Stimulated activated CD8-positive, alpha-beta memory T cell treated with anti-CD3 and anti-CD28 coated beads, Interleukin-7, amount 100 ng/mL, for 4 hours (primary cell): ENCODE measurements at places on chromosomes 5 and 9.
A peak's percentile ranks its signal among the peaks of the same experiment; 100 is the strongest.

GRCh38 chr9:111914749-111915424 lies 18.3 kb downstream of the UGCG start:
- DNase-seq: no peak

DNA sequence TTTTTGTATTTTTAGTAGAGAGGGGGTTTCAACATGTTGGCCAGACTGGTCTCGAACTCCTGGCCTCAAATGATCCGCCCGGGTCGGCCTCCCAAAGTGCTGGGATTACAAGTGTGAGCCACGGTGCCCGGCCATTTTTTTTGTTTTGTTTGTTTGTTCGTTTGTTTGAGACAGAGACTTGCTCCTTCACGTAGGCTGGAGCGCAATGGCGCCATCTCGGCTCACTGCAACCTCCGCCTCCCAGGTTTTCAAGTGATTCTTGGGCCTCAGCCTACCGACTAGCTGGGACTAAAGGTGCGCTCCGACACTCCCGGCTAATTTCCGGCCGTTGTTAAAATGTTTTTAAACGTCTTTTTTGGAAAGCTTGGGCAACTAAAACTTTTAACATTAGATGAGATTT lies 54.0 kb downstream of the SHOC1 start:
- DNase-seq: no peak

DNA sequence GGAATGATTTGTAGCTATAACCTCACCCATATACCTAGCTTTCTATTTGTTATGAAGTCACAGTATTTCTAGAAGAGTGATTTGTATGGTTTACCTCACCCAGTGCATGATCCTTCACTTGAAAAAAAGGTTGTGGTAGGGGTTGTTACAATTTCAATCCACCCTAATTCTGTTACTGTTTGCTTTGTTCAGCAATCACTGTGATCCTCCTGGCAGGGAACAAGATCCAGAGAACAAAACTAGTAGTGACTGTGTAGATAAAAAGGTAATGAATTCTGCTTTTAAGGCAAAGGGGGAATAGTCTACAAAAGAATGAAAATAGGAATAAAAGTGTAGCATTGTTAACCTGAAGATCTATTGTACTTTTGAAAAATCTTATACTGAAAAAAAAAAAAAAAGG lies 191.3 kb upstream of the SH3GL2 start:
- DNase-seq: no peak

DNA sequence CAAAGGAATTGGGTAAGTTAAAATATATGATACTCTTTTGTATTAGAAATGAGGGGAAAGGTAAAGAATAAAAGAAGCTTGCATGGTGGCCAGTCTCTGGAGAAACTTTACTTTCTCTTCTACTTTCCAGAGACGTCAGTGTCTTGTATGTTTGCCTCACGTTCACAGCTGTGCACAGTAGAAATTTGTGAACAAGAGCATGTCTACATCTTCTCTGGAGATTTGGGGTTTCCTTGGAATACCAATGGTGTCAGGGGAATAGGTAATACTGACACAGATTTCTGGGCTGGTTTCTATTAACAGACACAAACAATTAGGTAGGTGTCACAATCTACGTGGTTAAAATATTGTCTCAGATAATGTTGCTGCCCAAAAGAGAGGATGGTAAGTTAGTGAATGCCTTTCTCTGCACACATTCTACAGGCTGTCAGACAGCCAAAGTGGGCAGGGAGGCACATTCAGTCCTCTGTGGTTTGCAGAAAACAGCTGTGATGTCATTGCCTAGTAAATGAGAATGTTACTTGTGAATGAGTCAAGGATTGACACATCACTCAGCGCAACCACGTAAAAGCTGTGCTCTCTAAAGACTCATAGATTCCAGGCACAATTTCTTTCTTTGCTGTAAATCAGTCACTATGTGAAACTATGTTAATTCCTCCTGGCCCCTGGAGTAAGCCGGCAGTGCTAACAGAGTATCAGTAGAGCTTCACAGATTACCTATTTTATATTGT lies 397.1 kb downstream of the MAN2A1 start:
- DNase-seq: peak; percentile 13

- DNase-seq: no peak
Measured at GRCh38 chr9:127853312-127854183, 910 bp downstream of the ENG start.

- peak; percentile 20 for DNase-seq
Measured at GRCh38 chr9:122213589-122214413, 15.0 kb downstream of the LHX6 start.

GRCh38 chr5:62640446-62640845 lies 61.8 kb downstream of the LRRC70 start:
- DNase-seq: no peak

- no peak for DNase-seq
Measured at GRCh38 chr9:36815566-36816348, 218.3 kb downstream of the PAX5 start.

DNA sequence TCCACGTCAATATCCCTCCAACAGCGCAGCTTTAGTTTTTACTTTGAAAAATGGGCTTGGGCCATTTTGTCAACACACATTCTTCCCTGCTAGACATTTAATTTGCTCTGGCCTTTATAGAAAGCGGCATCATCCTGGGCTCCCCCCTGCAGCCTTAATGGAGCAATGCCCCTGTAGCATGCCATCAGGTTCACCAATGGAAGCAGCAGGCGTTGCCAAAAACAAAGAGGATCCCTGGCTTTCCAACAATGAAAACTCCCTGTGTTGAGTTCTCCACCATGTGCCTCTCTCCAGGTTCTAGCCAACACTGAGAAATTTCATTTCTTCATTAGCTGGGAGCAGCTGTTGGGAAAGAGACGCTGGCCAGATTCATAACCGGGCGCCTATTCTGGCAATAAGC lies 139.5 kb downstream of the ZNF622 start:
- no peak for DNase-seq

GRCh38 chr9:121556580-121556979 lies 56.9 kb upstream of the GGTA1 start:
- no peak for DNase-seq

GRCh38 chr5:131821221-131821620 lies 24.4 kb upstream of the FNIP1 start:
- DNase-seq: no peak

GRCh38 chr9:136776947-136777346 lies 12.6 kb upstream of the LCN15 start:
- DNase-seq: no peak

DNA sequence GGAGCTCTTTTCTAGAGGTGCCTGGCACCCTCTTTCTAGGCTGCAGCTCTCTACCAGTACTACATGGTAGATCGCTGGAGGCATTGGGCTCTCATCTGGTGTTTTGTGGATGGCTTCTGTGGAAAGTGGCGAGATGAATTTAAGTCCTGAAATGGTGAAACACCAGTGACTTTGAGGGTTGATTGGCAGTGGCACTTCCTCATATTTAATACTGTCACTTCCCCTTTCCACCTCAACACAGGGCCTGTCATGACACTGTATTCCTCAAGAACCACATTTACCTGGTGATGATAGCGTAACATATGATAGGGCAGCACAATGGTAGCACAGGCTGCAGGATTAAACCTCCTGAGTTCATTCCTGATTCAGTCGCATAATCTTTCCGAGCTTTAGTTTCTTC lies 132.1 kb downstream of the KDM4C start:
- DNase-seq: no peak

DNA sequence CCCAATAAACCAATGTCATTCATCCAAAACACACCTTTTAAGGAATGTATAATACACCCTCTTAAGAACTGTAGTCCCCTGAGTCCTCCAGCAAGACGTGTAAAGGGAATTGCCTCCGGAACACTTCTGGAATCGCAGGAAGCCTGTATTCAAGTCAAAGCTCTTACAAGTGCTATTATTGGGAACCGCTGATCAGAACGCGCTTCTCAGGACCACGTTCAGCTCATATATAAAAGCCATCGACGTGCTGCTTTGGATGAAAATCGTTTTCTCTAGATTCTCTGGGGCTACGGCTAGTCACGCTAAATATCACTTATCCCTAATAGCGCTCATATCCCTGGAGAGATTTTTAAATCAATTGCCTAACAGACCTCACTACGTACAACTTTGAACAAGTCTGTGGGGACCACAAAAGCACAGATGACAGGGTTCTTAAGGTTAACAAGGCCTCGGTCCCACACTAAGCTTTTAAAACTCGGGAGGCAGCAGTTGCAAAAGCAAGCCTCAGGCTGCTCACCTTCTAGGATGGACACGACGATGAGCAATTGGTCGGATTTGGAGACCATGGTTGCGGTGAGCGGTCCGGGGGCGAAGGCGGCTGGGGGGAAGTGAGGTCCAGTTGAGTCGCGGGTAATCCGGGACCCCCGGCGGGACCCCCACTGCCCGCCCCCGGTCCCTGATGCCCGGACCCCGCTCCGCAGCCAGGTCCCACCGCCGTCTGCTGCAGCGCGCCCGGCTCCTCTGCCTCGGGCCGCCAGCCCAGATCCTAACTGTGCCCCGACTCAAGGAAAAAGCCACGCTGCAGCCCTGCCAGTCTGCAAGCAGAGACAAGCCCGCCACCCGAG lies 548 bp downstream of the CEP120 start:
- DNase-seq: no peak

GRCh38 chr9:28620011-28620410 lies 1046.7 kb upstream of the C9orf72 start:
- no peak for DNase-seq

DNA sequence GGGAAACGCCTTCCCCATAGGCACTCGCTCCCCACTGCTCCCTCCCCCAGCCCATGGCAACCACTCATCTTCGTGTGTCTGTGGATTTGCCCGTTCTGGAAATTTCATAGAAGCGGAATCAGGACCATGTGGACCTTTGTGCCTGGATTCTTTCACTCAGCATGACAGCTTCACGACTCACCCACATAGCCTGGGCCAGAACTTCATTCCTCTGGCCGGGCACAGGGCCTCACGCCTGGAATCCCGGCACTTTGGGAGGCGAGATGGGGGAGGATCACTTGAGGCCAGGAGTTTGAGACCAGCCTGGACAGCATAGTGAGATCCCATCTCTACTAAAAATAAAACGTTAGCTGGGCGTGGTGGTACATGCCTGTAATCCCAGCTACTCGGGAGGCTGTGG lies 12.1 kb upstream of the DIPK1B start:
- DNase-seq: no peak

DNA sequence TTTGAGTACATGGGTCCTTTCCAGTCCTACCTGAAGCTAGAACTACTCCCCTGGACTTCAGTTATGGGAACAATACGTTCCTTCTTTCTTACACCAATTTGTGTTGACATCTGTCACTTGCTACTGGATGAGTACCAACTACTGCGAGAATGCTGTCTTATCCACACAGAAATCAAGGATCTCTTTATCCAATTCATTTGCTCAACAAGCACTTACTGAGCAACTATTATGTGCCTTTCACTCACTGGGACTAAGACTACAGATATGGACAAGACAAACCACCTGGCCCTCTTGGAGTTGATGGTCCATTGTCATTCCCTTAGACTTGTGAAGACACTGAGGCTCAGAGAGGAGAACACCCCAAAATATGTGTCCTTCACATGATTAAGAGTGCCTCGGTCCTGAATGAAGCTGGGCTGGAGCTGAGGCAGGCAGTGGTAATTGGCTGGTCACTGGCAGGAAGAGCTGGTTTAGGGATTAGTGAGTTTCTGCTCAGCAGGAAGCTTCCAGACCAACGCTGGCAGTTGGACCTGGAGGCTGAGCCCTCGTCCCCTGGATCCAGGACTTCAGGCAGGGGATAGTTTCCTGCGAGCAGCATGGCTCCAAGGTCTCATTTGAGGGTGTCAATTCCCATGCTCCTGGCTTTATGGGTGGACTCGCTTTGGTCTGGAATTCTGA lies 8.4 kb upstream of the ARSI start:
- no peak for DNase-seq

DNA sequence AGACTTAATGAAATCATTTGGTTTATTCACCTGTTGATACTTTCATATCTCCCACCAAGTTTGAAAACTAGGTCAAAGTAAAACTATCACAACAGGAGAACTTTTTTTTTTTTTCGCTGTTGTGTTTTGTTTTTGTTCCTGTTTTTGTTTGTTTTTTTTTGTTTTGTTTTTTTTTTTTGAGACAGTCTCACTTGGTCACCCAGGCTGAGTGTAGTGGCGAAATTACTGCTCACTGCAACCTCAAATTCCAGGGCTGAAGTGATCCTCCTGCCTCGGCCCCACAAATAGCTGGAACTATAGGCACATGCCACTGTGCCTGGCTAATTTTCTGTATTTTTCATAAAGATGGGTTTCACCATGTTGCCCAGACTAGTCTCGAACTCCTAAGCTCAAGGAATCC lies 49.3 kb downstream of the MLLT3 start:
- no peak for DNase-seq

DNA sequence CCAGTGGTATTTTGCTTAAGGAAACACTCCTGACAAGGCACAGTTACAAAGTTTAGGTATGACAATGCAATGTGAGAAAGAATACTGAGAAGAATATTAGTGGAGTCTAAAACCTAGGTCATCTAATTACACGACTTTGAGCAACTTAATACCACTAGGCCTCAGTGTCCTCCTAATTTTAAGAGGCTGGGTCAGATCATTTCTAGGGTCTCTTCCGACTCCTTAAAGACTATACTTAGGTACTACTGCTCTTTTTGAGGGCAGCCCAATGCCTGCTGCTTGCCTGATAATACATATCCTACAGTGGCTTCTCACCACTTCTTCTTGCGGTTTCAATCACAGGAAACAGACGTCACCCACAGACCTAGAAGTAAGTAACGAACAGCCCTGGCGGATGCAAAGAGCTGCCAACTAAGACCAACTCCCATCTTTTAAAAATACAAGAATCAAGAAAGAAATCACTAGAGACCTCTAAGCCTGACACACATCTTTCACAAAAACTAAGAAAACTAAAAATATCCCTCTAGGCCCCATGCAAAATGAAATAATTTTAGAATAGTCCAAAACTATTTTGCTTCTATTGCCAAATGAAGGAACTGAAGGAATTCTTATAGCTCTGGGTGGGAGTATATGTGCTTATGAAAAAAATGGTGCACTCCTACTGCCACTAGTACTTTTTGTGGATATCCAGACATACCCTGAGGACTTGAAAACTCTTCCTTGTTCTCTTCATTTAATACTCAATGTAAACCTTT lies 13.1 kb downstream of the DIAPH1 start:
- peak; percentile 74 for DNase-seq

DNA sequence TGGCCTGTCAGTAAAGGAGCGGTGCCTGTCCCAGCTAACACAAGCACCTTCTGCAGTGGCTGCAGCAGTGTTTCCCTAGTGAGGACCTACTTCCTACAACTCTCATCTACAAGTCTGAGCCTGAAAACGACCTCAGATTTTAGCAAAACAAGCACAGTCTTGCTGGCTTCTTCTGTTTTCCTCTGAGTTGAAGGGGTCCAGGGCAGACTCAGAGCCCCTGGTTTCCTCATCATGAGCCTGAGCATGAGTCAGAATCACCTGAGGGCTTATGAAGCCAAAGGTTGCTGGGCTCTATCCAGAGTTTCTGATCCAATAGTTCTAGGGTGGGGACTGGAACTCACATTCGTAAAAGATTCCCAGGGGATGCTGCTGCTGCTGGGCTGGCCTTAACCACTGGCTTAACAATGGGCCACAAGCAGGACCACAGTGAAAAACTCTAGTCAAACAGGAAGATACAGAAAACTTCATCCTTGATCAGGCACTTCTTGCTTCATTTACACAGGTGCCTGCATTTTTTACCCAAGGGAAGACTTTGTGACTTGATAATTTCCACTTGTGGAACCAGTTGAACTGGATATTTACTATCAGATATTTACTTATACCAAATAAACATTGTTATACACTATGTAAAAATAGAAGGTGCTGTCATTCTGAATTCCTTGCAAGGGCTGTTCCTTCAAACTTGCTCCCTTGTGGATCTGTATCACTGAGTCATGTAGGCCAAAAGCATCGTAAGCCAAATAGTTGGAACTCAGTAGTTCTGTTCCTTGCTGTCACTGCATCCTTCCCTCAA lies 4.3 kb upstream of the ACER2 start:
- no peak for DNase-seq

- DNase-seq: no peak
Measured at GRCh38 chr9:91949392-91949945, 559 bp downstream of the ROR2 start.
